ENCODE measurements at places on chromosomes 1 and 21.

DNA sequence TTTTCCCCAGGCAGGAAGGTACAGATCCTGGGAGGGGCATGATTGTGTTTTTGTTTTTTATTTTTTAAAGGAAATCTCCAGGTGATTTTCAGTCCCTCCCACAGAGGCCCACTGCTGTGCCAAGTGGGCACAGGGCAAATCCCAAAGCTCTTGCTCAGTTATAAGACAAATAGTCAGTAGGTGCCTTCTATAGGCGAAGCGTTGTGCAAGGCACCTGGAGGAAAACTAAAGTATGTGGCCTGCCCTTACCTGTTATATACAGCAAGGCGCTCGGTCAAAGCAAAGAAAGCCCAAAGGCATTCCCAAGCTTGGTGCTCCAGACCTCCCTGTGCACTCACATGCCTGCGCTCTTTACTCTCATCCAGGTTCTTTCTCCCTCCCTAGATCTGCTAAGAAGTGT, 81.0 kb downstream of the KCNJ15 start:
- DNase-seq: no peak

DNA sequence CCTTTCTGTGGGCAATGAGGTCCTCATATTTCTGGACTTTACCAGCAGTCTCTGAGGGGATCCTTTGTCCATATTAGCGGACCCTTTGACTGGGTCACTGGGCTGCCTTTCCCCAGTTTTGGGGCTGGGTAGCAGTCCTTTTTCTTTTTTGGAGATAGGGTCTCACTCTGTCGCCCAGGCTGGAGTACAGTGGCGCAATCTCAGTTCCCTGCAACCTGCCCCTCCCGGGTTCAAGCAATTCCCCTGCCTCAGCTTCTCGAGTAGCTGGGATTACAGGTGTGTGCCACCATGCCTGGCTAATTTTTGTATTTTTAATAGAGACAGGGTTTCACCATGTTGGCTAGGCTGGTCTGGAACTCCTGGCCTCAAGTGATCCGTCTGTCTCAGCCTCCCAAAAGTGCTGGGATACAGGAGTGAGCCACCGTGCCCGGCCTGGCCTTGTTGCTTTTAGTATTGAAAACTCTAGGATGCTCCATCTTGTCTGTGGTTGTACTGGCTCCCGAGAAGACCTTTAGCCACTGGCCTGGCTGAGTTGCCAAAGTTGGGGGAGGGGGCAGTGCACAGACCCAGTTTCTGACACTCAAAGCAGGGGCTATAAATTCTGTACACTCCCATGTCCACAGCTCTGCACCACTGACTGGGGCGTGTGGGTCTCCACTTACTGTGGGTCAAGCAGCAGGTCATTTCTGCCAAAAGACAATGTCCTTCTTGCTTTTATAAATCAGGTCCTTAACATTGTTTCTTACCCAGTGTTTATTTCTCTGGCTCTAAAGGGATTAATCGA, 33.1 kb downstream of the MAN1C1 start:
- no peak for DNase-seq

DNA sequence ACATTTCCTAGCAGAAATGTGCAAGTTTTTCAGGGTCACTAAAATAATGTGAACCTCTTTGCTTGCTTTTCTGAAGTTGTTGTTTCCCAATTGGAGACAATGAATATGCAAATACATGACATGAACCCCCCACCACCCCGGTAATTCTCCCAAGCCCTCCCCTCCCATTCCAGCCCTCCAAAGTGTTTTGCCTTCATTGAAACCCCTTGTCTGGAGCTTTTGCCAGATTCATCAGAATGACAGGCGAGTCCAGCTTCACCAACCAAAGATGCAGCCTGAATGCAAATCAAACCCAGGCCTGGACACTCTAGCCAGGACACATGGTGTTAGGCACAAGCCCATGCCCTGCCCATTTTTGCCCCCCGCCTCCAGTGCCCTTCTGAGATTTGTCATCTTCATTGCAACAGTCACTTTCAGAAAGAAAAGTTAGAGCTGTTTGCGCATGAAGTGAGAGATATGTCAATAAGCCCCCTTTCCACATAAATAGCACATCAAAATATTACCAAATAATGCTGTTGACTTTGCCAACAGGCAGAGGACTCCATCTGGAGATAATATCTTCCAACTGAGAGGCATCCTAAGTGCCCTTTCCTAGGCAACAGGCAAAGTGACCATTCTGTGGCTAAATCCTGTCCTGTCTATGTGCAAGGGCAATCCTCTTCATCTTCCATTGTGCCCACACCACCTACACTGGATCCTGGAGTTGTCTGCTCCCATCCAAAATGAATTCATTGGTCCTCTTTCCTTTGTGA, 145.6 kb upstream of the NFIA start:
- DNase-seq: no peak

GRCh38 chr1:54396261-54396933, 9.8 kb downstream of the SSBP3 start:
- no peak for DNase-seq

GRCh38 chr1:63663301-63663700, 70.1 kb downstream of the PGM1 start:
- no peak for DNase-seq

DNA sequence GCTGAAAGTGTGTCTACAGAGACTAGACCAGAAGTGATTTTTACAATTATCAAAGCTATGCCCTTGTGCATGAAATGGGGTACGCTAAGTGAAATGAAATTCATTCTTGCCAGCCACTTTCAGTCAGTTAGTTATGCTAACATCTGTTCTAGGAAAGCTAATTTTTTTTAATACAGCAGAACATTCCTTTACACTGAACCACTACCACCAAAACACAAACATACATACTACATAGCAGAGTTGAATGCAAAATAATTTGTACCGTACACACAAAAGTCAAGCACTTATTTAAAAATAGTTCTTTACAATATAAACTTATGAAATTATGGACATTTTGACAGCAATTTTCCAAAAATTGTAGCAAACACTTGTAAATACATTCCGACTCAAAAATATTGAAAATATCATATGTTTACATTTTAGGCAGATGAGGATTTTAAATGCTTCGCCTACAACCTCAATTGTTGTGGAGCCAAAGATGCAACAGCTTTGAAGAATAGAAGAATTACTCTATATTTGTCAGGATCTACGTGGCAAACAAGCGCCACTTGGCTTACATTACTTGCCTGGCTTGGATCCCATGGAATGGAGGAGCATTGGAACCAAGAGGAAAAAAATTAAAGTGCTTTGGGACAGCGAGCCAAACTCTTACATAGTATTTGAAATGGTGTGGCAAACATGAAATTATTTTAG, 30.6 kb downstream of the WLS start:
- DNase-seq: no peak

All from memory B cell (primary cell).